ENCODE measurements at places on chromosomes 2 and 18. TPM values are rescaled to one million over a fixed set of nuclear protein-coding genes. Genes with fewer than 3 reads are reported as not detected.

DNA sequence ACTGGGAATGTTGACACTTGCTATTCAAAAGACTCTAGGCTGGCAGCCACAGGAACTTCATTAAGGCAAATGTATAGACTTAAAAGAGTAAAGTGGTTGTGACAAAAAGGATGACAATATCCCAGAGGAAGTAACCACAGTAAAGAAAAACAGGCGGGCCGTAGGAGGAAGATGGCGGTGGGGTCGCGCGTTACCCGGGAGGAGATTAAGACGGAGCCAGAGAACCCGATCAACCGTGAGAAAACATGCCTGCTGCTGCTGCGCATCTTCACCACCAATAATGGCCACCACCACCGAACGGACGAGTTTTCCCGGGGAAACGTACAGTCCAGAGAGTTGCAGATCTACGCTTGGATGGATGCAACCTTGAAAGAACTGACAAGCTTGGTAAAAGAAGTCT, 14.0 kb upstream of the NEUROD1 start:
- no peaks in the 10 kb centered on the region for H3K27me3 ChIP-seq
- no peak overlapping the region for H3K4me3 ChIP-seq
- no peaks in the 10 kb centered on the region for H3K36me3 ChIP-seq
- DNase-seq, result no peak

DNA sequence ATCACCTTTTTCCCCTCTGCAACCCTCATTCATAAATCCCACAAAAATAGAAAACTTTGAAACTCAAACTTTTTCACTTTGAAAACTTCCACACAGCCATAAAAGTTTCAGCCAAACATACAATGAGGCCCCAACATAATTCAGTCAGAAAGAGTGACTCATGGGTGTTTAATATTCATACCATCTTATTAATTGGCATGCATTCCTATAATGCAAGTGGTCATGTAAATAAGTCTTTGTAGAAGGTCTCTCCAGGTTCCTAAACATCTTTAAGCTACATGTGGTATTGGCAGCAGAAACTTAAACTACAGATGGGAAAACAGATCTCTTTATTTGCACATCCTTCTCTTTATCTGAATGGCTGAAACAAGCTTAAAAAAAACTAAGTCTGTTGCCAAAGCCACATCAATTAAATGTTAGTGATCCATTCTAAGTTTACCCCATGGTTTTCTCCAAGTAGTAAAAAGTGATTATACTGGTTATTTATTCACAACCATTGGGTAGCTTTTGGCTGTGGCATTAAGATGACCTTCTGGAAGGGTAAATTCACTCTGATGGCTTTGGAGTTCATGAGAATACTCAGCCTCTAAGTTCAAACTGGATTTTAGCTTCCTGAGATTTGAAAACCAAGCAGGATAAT, 70.2 kb upstream of the LYPD1 start:
- H3K27ac ChIP-seq, result no peak overlapping the region
- H3K4me3 ChIP-seq, result no peak overlapping the region
- no peaks in the 10 kb centered on the region for H3K4me1 ChIP-seq
- DNase-seq, result no peak

- no peak overlapping the region for H3K27ac ChIP-seq
- no peaks in the 10 kb centered on the region for H3K36me3 ChIP-seq
- DNase-seq, result peak; percentile 40
- no peak overlapping the region for H3K4me3 ChIP-seq
Observed at GRCh38 chr2:160214461-160215445, 14.7 kb upstream of the ITGB6 start.

- H3K4me3 ChIP-seq, result no peak overlapping the region
- no peaks in the 10 kb centered on the region for H3K27me3 ChIP-seq
- no peaks in the 10 kb centered on the region for H3K4me1 ChIP-seq
Observed at GRCh38 chr18:45666520-45666919, 51.2 kb downstream of the SLC14A2 start.

DNA sequence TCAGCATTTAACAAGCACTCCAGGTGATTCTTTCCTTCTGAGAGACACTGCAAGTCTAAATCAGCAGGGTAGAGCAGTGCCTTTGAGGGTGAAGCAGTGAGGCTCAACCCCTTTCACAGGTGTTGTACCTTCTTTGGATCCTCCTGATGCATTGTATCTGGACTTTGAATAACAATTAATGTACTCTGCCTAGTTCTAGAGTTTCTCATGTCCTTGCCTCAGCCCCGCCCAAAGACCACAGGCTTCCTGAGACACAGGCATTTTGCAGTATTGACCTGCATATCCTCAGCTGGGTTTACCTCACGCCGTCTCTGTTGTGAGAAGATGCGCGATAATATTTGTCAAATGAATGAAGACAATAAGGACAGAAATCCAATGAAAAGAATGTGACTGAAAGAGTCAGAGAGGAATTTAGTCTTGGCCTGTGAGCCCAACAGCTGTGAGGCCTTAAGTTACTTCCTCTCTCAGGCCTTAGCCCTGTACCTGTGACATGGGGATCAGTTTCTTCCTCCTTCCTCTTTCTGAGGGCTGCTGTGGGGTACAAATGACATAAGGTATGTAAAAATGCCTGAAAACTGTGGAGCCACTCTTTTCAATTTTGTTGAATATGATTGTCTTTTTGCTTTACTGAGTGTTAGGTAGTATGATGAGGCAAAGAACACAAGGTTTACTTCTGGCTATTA, 43.7 kb downstream of the WIPF1 start:
- no peak overlapping the region for H3K27ac ChIP-seq
- no peaks in the 10 kb centered on the region for H3K36me3 ChIP-seq
- no peaks in the 10 kb centered on the region for H3K27me3 ChIP-seq
- no peaks in the 10 kb centered on the region for H3K4me1 ChIP-seq
- no peak overlapping the region for H3K4me3 ChIP-seq

GRCh38 chr18:12333506-12334290, 25.7 kb downstream of the TUBB6 start:
- H3K27me3 ChIP-seq, result no peaks in the 10 kb centered on the region
- DNase-seq, result no peak
- H3K4me1 ChIP-seq, result no peaks in the 10 kb centered on the region

GRCh38 chr2:163748420-163748819, 12.6 kb upstream of the FIGN start:
- no peaks in the 10 kb centered on the region for H3K4me1 ChIP-seq
- no peak for DNase-seq
- no peaks in the 10 kb centered on the region for H3K27me3 ChIP-seq
- H3K27ac ChIP-seq, result no peak overlapping the region
- no peaks in the 10 kb centered on the region for H3K36me3 ChIP-seq
- no peak overlapping the region for H3K4me3 ChIP-seq

DNA sequence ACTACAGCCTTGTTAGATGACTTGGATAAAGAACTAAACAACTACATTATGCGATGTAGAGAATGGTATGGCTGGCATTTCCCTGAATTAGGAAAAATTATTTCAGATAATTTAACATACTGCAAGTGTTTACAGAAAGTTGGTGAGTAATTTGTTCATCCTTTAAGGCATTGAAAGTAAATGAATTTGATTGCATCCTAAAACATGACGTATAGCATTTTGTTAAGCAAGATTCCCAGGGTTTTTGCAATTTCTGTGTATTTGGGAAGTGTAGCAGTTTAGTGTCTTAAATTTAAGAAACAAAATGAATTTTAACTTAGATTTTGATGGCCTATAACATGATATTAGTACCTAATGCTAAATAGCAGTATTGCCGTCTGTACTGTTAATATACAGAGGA, 24.8 kb downstream of the NOP58 start:
- no peaks in the 10 kb centered on the region for H3K27me3 ChIP-seq
- DNase-seq, result no peak
- no peaks in the 10 kb centered on the region for H3K36me3 ChIP-seq
- no peak overlapping the region for H3K4me3 ChIP-seq

- no peaks in the 10 kb centered on the region for H3K36me3 ChIP-seq
- no peaks in the 10 kb centered on the region for H3K27me3 ChIP-seq
- H3K4me1 ChIP-seq, result no peaks in the 10 kb centered on the region
- no peak overlapping the region for H3K27ac ChIP-seq
Observed at GRCh38 chr2:42105330-42106256, 57.8 kb downstream of the PKDCC start.

DNA sequence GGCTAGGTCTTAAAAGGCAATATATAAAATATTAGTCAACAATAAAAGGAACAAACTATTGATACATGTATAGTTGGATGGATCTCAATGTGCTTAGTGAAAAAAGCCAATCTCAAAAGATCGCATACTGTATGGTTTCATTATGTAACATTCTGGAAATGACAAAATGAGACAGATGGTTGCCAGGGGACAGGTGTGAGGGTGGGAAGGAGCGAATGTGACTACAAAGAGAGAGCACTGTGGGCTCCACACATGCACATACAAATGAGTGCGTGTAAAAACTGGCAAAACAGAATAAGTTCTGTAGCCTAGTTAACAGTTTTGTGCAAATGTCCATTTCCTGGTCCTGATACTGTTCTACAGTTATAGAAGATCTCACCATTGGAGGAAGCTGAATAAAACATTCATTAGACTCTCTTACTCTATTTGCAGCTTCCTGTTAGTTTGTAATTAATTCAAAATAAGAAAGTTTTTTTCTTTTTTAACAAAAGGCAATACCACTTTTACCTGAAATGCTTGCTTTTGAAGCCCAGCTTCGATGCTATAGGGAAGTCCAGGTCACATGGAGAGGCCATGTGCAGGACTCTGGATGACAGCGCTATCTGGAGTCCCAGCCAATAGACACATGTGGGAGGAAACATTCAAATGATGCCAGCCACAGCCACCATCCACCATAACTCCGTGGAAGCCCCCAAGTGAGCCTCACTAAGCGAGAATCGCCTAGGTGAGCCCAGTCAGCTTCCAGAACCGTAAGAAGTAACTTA, 21.0 kb upstream of the C2orf80 start:
- H3K4me3 ChIP-seq, result no peak overlapping the region
- no peaks in the 10 kb centered on the region for H3K27me3 ChIP-seq
- H3K36me3 ChIP-seq, result no peaks in the 10 kb centered on the region
- no peak for DNase-seq
- H3K4me1 ChIP-seq, result no peaks in the 10 kb centered on the region

- H3K36me3 ChIP-seq, result no peaks in the 10 kb centered on the region
- no peak for DNase-seq
- no peak overlapping the region for H3K4me3 ChIP-seq
- H3K27ac ChIP-seq, result no peak overlapping the region
Observed at GRCh38 chr2:75547345-75548035, 13.2 kb downstream of the EVA1A start.

DNA sequence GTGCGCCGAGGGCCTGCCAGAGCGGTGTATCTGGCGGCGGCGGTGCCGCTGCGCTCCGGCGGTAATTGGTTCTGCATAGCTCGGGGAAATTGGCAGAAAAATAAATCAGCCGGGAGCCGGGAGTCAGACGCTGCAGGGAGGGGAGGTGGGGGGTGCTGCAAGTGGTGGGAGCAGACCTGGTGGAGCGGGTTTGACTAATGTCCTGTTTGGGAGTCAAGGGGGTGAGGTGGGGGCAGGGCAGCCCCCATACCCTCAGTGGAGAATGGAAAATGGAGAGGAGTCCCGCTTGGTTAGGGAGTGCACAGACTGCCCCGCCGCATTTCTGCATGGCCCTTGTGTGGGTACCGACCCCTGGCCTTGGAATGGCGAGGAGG, 107.3 kb downstream of the DYSF start:
- H3K4me3 ChIP-seq, result no peak overlapping the region
- no peak overlapping the region for H3K27ac ChIP-seq
- no peaks in the 10 kb centered on the region for H3K27me3 ChIP-seq

DNA sequence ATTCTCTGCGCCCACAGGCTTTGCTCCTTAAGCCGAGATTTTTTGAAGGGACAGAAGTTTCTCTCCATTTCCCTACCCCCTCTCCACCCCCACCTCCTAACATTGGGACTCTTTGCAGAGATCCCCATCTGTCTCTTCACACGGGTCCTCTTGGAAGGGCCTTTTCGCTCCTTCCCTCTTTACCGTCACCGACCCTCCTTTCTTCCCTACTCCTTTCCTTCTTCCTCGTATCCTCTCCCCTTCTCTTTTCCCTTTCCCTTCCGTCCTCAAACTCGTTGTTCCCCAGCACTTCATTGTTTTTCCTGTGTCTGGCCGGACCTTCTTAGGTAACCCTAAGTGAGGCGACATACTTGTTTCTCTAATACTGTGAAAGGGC, 660 bp downstream of the COPS7B start:
- H3K4me1 ChIP-seq, result no peaks in the 10 kb centered on the region
- H3K4me3 ChIP-seq, result peak overlapping the region; percentile 67
- no peak for DNase-seq
- H3K36me3 ChIP-seq, result no peaks in the 10 kb centered on the region
- H3K27me3 ChIP-seq, result no peaks in the 10 kb centered on the region

GRCh38 chr2:120395221-120396012, 49.5 kb downstream of the INHBB start:
- no peak overlapping the region for H3K4me3 ChIP-seq
- DNase-seq, result no peak
- H3K36me3 ChIP-seq, result no peaks in the 10 kb centered on the region
- H3K27ac ChIP-seq, result no peak overlapping the region

DNA sequence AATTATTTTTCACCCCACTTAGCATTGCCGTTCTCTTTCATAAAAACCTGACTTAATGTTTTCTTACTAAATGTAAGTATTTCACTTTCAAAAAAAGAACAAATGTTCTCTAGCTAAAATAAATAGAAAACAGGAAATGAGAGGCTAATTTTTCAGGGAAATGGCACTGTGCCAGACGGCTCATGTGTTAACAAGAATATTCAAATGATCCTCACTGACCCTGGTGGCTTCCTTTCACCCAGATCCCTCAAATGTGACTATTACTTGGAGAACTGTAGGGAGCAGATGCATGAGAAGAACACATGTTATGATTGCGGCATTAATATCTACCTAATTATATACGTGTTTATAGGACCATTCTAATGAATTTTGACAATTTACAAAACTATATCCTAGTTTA, 827.7 kb downstream of the SOCS6 start:
- no peaks in the 10 kb centered on the region for H3K4me1 ChIP-seq
- no peak overlapping the region for H3K4me3 ChIP-seq
- no peaks in the 10 kb centered on the region for H3K36me3 ChIP-seq
- no peak for DNase-seq

DNA sequence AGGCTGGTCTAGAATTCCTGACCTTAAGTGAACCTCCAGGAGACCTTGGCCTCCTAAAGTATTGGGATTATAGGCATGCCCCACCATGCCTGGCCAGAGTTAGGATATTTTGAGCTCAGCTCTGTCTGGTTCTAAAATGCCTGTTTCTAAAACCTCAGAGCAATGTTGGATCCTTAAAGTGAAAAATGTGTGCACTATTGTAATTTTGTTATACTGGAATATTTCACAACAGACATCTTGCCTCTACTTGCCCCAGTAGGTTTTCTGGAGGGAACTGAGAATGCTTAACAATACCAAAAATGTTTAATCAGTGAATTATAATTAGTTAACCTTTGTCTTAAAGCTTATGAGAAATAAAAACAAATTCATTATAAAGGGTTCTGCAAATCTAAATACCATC, 144.6 kb upstream of the CCDC195 start:
- DNase-seq, result no peak
- H3K27ac ChIP-seq, result no peak overlapping the region
- H3K4me1 ChIP-seq, result no peaks in the 10 kb centered on the region
- H3K27me3 ChIP-seq, result no peaks in the 10 kb centered on the region

The MZT2A gene
- total RNA-seq, result 45.8 TPM

The KIF3C gene
- total RNA-seq, result 5.3 TPM

The CFAP65 gene
- 3.5 TPM for total RNA-seq

The AGXT gene
- total RNA-seq, result not detected

The FBXO36 gene
- total RNA-seq, result 8.8 TPM

The SLC20A1 gene
- 11.5 TPM for total RNA-seq

The DSG2 gene
- 8.2 TPM for total RNA-seq

The PRKAG3 gene
- total RNA-seq, result not detected

The ACVR1C gene
- 0.51 TPM for total RNA-seq

The LONRF2 gene
- 188 TPM for total RNA-seq

The TUBB8B gene
- total RNA-seq, result 0.46 TPM
